ENCODE measurements at places on chromosomes 3 and 15. TPM values are rescaled to one million over a fixed set of nuclear protein-coding genes. Genes with fewer than 3 reads are reported as not detected.

TUSC7 gene
- not detected for total RNA-seq

PEX11A gene
- 3.7 TPM for total RNA-seq

IQGAP1 gene
- total RNA-seq: 244 TPM

RBMS3 gene
- 42.3 TPM for total RNA-seq

SSUH2 gene
- total RNA-seq: 0.44 TPM

IL5RA gene
- total RNA-seq: not detected

KNG1 gene
- not detected for total RNA-seq

DNA sequence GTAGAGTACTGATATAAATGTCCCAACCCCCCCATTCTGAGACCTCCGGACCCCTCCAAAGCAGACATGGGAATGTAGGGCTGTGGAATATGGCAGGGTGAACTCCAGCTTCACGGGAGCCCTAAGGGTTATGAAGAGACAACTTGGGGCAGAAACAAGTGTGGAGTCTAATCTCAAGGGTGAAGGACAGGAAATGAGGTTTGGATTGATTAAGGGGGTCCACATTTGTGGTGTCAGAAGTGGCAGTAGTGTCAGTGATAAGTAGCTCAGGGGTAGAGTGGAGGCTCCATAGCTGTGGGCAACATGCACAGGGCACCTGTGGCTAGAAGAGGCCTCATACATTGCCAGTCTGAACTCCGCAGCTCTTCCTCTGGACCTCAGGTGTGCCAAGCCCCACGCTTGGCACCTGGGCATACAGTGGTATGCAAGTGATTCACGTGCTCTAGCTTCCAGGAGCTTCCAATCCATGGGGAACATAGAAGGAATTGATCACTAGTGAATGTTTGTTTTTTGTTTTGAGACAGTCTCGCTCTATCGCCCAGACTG is 4.1 kb upstream of the P4HTM start:
- peaks cover 14% of the 10 kb centered on the region for H3K4me1 ChIP-seq
- H3K36me3 ChIP-seq: peaks cover 11% of the 10 kb centered on the region
- H3K27me3 ChIP-seq: no peaks in the 10 kb centered on the region
- H3K4me3 ChIP-seq: no peak overlapping the region
- no peak overlapping the region for H3K27ac ChIP-seq

GRCh38 chr3:111621535-111621934 is 26.4 kb upstream of the ZBED2 start:
- H3K4me3 ChIP-seq: no peak overlapping the region
- no peaks in the 10 kb centered on the region for H3K4me1 ChIP-seq
- H3K27me3 ChIP-seq: peaks cover 3% of the 10 kb centered on the region
- H3K36me3 ChIP-seq: no peaks in the 10 kb centered on the region
- no peak overlapping the region for H3K27ac ChIP-seq

- no peak overlapping the region for H3K27ac ChIP-seq
- peaks cover 3% of the 10 kb centered on the region for H3K27me3 ChIP-seq
- no peak for DNase-seq
- H3K4me3 ChIP-seq: no peak overlapping the region
- H3K4me1 ChIP-seq: no peaks in the 10 kb centered on the region
Observed at GRCh38 chr3:185081521-185081920, 71.3 kb downstream of the C3orf70 start.

DNA sequence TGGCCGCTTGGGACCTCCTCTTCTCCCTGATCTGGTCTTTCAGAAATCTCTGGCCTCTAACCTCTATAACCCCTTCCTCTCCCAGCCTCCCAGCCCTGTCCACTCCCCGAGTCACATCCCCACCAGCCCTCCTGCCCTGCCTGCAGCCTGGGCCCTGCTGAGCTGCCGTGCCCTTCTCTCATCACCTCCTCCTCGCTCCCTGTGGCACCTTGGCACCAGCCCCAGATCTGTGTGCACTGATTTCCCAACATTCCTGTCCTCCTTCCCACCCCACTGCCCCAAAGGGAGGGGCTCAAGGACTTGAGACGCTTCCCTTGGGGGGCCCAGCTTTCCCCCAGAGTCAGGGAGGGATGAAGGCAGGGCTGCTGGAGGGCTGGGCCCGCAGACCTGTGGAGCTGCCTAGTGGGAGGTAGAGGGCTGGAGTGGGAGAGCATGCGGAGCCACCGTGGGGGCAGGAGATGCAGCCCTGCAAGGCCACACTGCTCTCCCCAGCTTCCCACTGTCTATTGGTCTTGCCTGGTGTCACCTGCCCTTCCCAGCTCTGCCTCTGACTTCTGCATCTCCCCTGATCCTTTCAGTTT is 42.7 kb downstream of the EXOG start:
- no peaks in the 10 kb centered on the region for H3K4me1 ChIP-seq
- no peaks in the 10 kb centered on the region for H3K27me3 ChIP-seq
- no peak overlapping the region for H3K27ac ChIP-seq
- H3K36me3 ChIP-seq: no peaks in the 10 kb centered on the region

DNA sequence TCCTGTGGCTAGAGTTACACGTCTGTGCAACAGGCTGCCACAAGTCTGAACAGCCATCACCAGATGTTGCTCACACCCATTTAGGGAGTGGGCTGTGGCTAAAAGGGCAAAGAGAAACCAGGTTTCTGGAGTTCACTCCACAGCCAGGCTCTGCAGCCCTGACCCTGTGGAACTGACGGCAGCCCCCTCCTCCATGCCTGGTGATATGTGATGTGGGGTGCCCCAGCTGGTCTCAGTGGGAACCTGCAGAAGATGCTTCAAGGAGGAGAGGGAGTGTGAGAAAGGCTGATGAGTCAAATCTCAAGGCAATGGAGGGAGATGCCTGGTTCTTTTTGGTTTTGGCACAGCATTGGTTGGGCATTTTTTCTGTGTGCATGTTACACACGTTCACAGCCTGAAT is 130.6 kb downstream of the TPRA1 start:
- H3K4me1 ChIP-seq: peaks cover 13% of the 10 kb centered on the region
- peaks cover 4% of the 10 kb centered on the region for H3K27me3 ChIP-seq
- no peaks in the 10 kb centered on the region for H3K36me3 ChIP-seq
- H3K27ac ChIP-seq: no peak overlapping the region
- DNase-seq: no peak
- no peak overlapping the region for H3K4me3 ChIP-seq

GRCh38 chr3:45659661-45660566 is 29.3 kb upstream of the SACM1L start:
- no peaks in the 10 kb centered on the region for H3K27me3 ChIP-seq
- no peaks in the 10 kb centered on the region for H3K36me3 ChIP-seq
- H3K27ac ChIP-seq: no peak overlapping the region

DNA sequence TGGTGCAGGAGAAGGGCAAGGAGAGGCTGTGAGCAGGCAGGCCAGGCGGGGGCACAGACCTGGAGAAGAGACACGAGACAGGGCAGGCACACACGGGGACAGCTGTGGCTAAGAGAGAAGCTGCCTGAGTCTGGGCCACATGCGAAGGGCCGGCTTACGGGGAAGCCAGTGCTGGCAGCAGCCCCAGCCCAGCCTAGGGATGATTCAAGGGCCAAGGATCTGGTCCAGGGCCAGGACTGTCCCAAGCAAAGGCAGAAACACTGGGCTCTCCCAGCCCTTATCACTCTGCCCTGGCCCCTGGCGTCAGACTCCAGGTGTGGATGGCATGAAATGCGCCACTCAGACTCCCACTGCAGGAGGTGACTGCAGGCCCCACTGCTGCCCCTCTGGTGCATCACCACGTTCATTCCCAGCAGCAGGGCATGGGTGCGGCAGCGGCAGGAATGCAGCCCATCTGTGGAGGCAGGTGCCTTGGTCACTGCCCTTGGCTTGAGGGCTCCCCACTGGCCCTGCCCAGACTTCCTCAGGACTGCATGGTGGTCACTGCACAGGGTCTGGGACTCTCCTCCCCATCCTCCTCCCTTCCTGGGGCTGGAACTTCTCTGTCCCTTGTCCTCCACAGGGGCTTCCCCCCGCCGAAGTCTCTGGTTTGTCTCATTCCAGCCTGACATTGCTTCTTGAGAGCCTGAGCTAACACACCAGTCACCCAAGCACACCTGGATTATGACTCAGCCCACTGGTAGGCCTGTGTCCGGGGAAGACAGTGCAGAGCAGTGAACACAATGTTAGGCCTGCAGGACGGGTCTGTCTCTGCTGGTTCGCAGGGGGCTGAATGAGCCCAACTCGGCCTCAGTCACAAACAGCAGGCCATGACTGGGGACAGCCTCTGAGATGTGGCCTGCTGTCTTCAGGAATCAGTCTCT is 69.3 kb downstream of the TBC1D2B start:
- H3K4me3 ChIP-seq: no peak overlapping the region
- no peak overlapping the region for H3K27ac ChIP-seq
- no peak for DNase-seq
- no peaks in the 10 kb centered on the region for H3K27me3 ChIP-seq

- DNase-seq: no peak
- H3K4me3 ChIP-seq: no peak overlapping the region
- H3K27ac ChIP-seq: no peak overlapping the region
- no peaks in the 10 kb centered on the region for H3K27me3 ChIP-seq
- no peaks in the 10 kb centered on the region for H3K4me1 ChIP-seq
Observed at GRCh38 chr15:50280271-50280670, 14.7 kb upstream of the HDC start.

DNA sequence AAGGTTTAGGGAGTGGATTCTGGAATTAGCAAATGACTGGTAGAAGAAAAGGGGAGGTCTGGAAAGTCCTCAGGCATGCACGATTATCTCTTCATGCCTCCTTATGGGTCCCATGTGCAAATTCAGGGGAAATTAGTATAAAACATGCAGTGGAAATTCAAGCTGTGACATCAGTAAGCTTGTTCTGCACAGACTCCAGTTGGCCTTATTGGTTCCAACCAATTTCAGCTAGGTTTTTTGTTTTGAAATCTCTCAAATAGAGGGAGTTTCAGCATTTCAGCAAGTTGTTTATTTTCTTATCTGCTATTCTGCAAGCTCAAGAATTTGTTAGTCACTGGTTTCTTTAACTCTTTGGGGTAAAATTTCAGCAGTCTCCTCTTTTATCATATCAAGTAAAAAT is 774 bp upstream of the TMCO5A start:
- H3K27me3 ChIP-seq: peaks cover 14% of the 10 kb centered on the region
- no peak overlapping the region for H3K4me3 ChIP-seq
- no peaks in the 10 kb centered on the region for H3K4me1 ChIP-seq
- H3K36me3 ChIP-seq: no peaks in the 10 kb centered on the region
- H3K27ac ChIP-seq: no peak overlapping the region

DNA sequence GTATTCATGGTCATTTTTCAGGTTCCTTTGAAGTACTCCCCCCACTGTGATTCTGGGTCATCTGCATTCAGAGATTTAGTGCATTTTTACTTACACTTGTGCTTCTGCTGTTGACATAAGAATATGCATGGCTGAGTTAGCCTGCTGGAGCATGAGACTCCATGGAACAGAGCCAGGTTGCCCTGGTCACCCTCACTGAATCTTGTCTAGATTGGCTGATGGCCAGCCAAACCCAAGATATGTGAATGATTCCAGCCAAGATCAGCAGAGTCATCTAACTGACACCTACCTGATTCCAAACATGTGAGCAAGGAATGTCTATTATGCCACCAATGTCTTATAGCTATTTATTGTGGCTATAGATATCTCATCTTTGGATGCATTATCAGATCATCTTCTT is 25.1 kb downstream of the DTWD1 start:
- no peak overlapping the region for H3K27ac ChIP-seq
- H3K4me3 ChIP-seq: no peak overlapping the region
- H3K4me1 ChIP-seq: no peaks in the 10 kb centered on the region
- H3K27me3 ChIP-seq: no peaks in the 10 kb centered on the region
- H3K36me3 ChIP-seq: no peaks in the 10 kb centered on the region
- peak; percentile 24 for DNase-seq

DNA sequence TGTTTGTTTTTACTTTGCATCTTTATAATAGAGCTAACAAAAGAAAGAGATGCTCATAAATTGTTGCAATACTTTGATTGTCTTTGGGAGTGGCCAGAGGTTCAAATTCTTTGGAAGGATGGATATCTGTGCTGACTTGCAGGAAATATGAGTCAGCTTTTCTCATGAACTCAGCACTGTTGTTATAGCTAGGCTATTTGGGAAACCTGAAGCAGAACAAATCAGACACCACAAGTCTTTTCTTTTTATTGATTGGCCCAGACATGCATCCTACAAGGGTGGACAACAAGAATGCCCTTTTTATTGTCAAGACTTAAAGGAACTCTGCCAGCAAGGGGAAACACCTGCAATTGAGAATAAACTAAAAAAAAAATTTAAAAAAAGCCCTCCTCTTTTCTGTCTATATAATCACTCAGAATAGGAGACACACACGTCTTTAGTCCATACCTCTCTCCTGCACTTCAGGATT is 4.6 kb upstream of the DENND4A start:
- H3K36me3 ChIP-seq: no peaks in the 10 kb centered on the region
- DNase-seq: peak; percentile 92
- H3K4me3 ChIP-seq: no peak overlapping the region
- peak overlapping the region; percentile 68 for H3K27ac ChIP-seq
- peaks cover 20% of the 10 kb centered on the region for H3K4me1 ChIP-seq
- no peaks in the 10 kb centered on the region for H3K27me3 ChIP-seq

GRCh38 chr15:74873756-74874424 is 725 bp upstream of the SCAMP2 start:
- H3K27ac ChIP-seq: no peak overlapping the region
- H3K4me3 ChIP-seq: peak overlapping the region; percentile 72
- H3K27me3 ChIP-seq: peaks cover 3% of the 10 kb centered on the region
- DNase-seq: peak; percentile 39
- H3K36me3 ChIP-seq: no peaks in the 10 kb centered on the region

GRCh38 chr3:52293491-52294319 is 6.1 kb downstream of the GLYCTK start:
- no peak overlapping the region for H3K27ac ChIP-seq
- H3K4me1 ChIP-seq: no peaks in the 10 kb centered on the region
- H3K36me3 ChIP-seq: no peaks in the 10 kb centered on the region
- H3K27me3 ChIP-seq: no peaks in the 10 kb centered on the region

- H3K27me3 ChIP-seq: no peaks in the 10 kb centered on the region
- H3K4me1 ChIP-seq: no peaks in the 10 kb centered on the region
- H3K4me3 ChIP-seq: no peak overlapping the region
Observed at GRCh38 chr3:7075901-7076300, 215.0 kb downstream of the GRM7 start.

GRCh38 chr3:171508676-171509075 is 48.5 kb upstream of the TNIK start:
- no peak overlapping the region for H3K27ac ChIP-seq
- H3K4me1 ChIP-seq: no peaks in the 10 kb centered on the region
- H3K36me3 ChIP-seq: no peaks in the 10 kb centered on the region
- H3K4me3 ChIP-seq: no peak overlapping the region
- no peak for DNase-seq

GRCh38 chr15:45307230-45307924 is 55.3 kb downstream of the SLC28A2 start:
- H3K27ac ChIP-seq: no peak overlapping the region
- no peak overlapping the region for H3K4me3 ChIP-seq
- peaks cover 5% of the 10 kb centered on the region for H3K27me3 ChIP-seq
- peak; percentile 41 for DNase-seq
- no peaks in the 10 kb centered on the region for H3K36me3 ChIP-seq

- no peaks in the 10 kb centered on the region for H3K36me3 ChIP-seq
- no peak for DNase-seq
- peaks cover 3% of the 10 kb centered on the region for H3K27me3 ChIP-seq
- H3K27ac ChIP-seq: no peak overlapping the region
Observed at GRCh38 chr15:58490086-58490887, 58.5 kb downstream of the LIPC start.

- no peaks in the 10 kb centered on the region for H3K36me3 ChIP-seq
- H3K4me3 ChIP-seq: no peak within 1 kb of the TSS
- peak; percentile 43 for DNase-seq
- H3K27ac ChIP-seq: no peak within 1 kb of the TSS
Observed at GRCh38 chr3:58536501-58537411, at the start of gene ACOX2. Gene ACOX2 (minus strand): TSS chr3:58537190. CDS start chr3:58535106, 2,084 bp downstream.
